HAP-1 (cell line): ENCODE measurements at places on chromosomes 12 and 14.

DNA sequence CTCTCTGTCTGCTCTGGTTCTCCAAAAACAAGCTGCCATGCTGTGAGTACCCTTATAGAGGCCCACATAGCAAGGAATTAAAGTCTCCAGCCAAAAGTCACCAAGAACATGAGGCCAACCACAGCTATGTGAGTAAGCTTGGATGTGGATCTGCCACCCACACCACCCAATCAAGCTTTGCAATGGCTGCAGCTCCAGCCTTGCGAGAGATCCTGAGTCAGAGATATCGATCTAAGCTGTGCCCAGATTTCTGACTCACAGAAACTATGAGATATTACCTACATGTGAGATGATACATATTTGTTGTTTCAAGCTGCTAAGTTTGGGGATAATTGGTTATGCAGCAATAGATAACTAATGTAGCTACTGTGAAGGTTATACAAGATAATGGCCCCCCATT lies 15.5 kb upstream of the TMEM233 start:
- no peak for DNase-seq

- no peak for DNase-seq
Observed at GRCh38 chr12:86729739-86730138, 473.5 kb upstream of the MGAT4C start.

DNA sequence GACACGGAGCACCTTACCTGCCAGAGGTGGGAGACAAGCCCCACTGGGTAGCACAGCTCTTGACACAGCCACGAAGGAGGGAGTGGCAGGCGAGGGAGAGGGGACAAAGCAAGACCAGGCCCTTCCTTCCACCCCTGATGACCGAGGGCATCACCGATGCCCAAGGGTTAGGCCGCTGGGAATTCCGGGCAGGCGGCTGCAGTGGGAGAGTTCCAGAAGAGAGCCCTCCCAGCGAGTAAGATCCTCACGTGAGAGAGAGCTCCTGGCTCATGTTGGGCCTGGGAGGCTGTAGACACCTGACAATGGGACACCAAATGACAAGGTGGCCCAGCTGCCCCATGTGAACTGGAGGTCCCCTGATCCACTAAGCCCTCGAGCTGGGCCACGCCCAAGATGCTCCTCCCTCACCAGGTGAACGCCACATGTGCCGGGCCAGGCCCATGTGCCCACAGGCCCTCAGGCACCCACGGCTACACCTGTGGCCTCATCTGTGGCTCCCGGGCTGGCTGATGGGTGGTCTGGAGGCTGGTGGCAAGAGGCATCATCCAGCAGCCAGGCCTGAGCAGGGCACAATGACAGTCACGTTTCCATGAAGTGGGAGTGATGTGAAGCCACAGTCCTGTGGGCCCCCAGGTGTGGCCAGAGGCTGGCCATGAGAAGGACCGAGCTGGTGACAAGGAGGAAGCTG lies 32.1 kb upstream of the C14orf180 start:
- no peak for DNase-seq

- DNase-seq = peak; percentile 28
Observed at GRCh38 chr12:100715976-100716944, 78.3 kb upstream of the ANO4 start.

GRCh38 chr14:43336351-43336750 lies 1170.7 kb downstream of the FSCB start:
- no peak for DNase-seq

- DNase-seq = peak; percentile 21
Observed at GRCh38 chr14:92914087-92914656, 8.8 kb upstream of the CHGA start.

GRCh38 chr12:56941299-56942017 lies 7.2 kb upstream of the SDR9C7 start:
- no peak for DNase-seq

DNA sequence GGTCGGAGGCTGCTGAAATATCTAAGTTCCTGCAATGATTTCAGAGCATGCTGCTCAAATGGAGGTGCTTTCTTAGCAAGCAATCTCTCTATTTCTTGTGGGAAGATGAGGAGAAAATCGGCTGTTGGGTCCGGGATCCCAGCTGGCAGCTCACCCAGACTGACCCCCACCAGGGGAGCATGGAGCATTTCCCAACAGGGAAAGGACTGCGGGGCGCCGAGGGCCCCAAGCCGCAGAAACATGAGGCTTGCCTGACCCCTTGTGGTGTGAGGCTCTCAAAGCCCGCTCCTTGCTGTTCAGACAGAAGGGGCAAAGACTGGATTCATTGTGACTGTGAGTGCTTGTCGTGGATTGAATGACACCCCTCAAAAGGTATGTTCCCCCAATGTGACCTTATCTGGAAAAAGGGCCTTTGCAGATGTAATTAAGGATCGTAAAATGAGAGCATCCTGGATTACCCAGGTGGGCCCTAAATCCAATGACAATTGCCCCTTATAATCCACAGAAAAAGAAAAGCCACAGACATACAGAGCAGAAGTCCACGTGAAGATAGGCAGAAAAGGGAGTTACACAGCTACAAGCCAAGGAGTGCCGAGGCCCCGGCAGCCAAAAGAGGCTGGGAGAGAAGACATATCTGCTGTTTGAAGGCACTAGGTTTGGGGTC lies 116.3 kb upstream of the VASH1 start:
- DNase-seq = peak; percentile 69

DNA sequence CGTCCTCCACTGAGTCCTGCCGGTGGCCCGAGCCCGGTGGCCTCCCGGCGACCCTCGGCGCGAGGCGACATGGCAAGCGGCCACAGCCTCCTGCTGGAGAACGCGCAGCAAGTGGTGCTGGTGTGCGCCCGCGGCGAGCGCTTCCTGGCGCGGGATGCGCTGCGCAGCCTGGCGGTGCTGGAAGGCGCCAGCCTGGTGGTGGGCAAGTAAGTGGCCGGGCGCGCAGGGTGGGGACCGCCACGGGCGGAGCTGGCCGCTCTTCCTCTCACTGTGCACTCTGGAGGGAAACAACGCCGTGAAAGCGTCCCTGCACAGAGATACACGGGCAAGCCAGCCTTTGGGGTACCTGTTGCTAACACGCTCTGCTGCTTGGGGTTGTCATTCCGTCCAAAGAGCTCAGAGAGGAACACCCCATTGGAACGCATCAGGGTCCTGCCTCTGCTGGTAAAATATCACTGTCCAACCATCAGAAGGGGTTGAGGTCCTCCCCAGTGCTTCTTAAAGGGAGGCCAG lies at the start of gene AMDHD1:
AMDHD1 (plus strand) TSS at position 2 of the 513 bp plus-strand sequence; CDS start at position 70, 68 bp downstream.
- DNase-seq = peak; percentile 67

GRCh38 chr14:32397861-32398640 lies 69.0 kb downstream of the AKAP6 start:
- DNase-seq = no peak

DNA sequence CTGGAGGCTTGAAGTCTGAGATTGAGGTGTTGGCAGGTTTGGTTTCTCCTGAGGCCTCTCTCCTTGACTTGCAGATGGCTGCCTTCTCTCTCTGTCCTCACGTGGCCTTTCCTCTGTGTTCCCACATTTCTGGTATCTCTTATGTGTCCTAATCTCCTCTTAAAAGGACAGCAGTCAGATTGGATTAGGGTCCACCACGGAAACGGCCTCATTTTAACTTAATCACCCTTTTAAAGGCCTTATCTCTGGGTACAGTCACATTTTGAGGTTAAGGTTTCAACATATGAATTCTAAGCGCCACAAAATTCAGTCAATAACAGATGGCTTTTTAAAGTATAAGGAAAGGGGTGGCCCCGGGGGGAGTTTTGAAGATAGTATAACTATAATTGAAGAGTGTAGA lies 33.5 kb downstream of the UNC79 start:
- no peak for DNase-seq

- no peak for DNase-seq
Observed at GRCh38 chr12:4137441-4137840, 136.1 kb upstream of the CCND2 start.

DNA sequence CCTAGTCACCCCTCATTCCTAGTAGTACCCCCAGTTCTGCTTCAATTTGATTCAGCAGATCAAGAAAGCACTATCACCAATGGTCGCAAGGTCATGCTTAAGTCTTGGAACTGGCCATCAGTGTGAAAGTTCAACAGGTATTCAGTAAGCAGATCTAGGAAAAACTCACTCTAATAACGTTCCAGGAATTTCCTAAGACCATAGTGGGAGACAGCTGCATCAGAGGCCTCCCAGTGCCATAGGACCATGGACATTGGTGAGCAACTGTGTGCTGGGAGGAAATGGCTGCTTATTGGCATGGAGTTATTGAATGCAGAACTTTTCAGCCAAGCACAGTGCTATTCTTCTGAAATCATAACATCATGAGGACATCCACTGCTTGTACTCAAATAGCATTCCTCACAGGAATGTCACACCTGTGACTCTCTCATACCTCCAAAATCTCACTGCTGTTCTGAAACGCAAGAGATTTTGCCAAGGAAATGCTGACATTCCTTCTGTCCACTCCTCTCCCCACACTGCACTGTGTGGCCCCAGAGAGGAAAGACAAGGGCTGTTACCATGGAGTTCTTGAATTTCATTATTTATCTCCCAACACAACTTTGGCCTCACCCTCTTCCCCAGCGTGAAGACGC lies 30.9 kb upstream of the MDM2 start:
- DNase-seq = no peak

- peak; percentile 62 for DNase-seq
Observed at GRCh38 chr12:96578526-96579125, 89.2 kb downstream of the CFAP54 start.

DNA sequence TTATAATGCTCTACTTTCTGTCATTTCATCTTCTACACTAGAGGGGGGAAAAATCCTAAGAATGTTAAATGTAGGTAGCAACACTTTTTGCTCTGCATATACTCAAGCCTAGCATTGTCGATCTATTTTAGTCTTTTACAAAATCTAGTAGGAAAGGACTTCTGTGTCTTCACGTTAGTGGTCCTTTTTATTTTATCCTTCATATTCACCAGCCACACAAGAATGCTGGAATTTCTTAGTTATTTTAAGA lies 253.0 kb upstream of the FLRT2 start:
- no peak for DNase-seq

- DNase-seq = no peak
Observed at GRCh38 chr14:90848944-90849731, 32.9 kb upstream of the TTC7B start.

GRCh38 chr12:30197392-30198057 lies 413.8 kb upstream of the TMTC1 start:
- peak; percentile 53 for DNase-seq

- no peak for DNase-seq
Observed at GRCh38 chr14:98120831-98121464, 1151.0 kb downstream of the BCL11B start.

- DNase-seq = no peak
Observed at GRCh38 chr12:64660237-64661018, 50.1 kb downstream of the RASSF3 start.

DNA sequence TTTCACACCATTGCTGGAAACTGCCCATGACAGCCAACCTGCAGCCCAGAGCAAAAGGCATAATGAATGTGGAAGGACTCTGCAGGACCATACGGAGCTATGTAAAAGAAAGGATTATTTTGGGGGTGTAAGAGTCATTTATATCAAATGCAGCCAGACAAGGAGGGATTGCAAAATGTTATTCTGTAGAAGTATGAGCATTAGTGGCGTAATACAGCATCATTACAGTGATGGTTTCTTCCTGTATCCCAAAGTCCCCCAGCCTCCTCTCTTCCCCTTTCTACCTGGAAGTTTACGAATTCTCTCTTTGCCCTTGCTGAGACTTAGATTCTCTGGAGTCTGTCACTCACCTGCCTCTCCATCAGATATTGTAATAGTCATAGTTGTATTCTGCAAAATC lies 89.9 kb downstream of the BORCS5 start:
- DNase-seq = no peak

DNA sequence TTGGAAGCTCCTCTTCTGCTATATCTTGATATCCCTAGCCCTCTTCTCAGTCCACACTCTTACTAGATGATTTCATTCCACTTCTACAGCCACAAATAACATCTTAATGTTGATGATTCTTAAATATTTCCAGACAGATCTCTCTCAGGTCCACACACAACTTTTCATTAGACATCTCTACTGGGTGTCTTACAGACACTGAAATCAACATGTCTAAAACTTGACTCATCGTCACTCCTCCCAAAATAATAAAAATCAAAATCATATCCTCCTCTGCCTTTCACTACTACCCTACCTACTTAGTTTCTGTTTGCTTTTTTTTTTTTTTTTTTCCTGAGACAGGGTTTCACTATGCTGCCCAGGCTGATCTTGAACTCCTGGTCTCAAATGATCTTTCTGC lies 11.9 kb downstream of the PRDM4 start:
- no peak for DNase-seq

- DNase-seq = no peak
Observed at GRCh38 chr12:99948370-99948769, 36.4 kb downstream of the ANKS1B start.

- no peak for DNase-seq
Observed at GRCh38 chr14:31572955-31573354, 11.8 kb downstream of the NUBPL start.

- no peak for DNase-seq
Observed at GRCh38 chr12:109987615-109988014, 8.6 kb downstream of the GIT2 start.

- no peak for DNase-seq
Observed at GRCh38 chr14:88069677-88070076, 64.7 kb downstream of the GPR65 start.

DNA sequence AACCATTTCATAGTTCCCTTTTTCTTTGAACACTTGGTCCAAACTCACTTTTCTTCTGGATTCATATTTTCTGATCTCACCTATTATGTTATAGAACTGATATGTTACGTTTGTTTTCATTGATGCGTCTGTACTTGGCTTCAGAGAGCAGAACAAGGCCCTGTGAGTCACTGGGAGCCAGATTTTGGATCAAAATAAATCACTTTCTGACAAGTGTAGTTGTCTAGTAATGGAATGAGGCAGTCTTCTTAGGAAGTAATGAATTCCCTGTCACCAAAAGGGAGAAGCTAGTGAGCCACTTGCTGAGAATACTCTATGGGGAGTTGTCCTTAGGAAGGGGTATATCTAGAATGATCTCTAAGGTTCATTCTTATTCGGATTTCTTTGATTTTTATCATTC lies 10.2 kb downstream of the BICD1 start:
- DNase-seq = no peak

DNA sequence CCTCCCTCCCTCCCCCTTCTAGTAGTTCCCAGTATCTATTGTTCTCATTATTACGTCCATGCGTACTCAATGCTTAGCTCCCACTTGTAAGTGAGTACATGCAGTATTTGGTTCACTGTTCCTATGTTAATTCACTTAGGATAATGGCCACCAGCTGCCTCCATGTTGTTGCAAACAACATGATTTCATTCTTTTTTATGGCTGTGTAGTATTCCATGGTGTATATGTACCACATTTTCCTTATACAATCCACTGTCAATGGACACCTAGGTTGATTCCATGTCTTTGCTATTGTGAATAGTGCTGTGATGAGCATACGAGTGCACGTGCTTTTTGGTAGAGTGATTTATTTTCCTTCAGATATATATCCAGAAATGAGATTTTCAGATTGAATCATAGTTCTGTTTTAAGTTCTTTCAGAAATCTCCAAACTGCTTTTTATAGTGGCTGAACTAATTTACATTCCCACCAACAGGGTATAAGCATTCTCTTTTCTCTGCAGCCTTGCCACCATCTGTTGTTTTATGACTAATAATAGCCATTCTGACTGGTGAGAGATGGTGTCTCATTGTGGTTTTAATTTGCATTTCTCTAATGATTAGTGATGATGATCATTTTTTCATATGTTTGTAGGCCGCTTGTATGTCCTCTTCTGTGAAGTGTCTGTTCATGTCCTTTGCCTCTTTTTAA lies 17.9 kb upstream of the CLEC7A start:
- no peak for DNase-seq
